Activated naive CD8-positive, alpha-beta T cell treated with anti-CD3 and anti-CD28 coated beads, Interleukin-2, amount 50 U/mL, for 24 hours (primary cell): ENCODE measurements at places on chromosomes 6 and 20.

DNA sequence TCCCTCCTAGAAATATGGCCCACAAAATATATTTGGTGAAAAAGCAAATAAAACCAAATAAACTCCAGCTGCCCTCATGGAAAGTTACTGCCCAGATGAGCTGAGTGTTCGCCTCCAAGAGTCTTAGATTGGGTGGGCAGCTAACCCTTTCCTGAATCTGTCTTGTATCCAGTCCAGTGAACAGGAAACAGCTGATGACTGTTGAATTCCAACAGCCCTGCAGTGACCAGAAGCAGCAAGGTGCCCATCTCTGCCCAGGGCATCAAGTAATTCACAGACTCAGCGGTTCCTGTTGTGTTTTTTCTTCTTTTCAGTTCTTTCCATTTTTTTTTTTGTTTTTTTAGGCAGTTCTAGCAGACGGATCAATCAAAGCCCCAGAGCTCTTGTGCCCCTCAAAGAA is 199.2 kb downstream of the UBE3D start:
- no peak for DNase-seq

DNA sequence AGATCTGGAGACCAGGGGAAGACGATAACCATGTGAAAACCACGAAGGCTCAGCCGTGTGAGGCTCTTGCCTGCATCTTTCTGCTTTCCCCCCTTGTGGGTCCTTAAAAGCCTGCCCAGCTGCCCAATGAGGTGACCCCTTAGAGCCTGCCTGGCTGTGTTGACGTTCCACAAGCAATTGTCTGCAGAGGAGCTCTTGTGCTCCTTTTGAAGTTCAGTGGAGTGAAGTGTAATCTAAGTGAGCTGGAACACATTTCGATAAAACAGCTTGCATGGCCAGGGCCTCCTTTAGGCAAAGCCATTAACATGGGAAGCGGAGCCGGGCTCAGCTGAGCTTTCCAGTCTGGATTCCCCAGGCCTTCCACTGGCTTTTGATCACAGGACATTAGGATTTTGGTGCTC is 27.3 kb upstream of the TCP11 start:
- DNase-seq, result no peak

- DNase-seq, result no peak
Measured at GRCh38 chr6:108732091-108732870, 115.9 kb upstream of the ARMC2 start.

- DNase-seq, result peak; percentile 41
Measured at GRCh38 chr6:69866351-69866769, at the start of gene COL19A1. TSS of gene COL19A1 (plus strand) at chr6:69866556. CDS start at chr6:69879568, 13,012 bp downstream.

GRCh38 chr20:38148328-38149102 is 16.6 kb downstream of the TGM2 start:
- DNase-seq, result no peak

GRCh38 chr20:41783423-41784208 is 165.4 kb upstream of the CHD6 start:
- no peak for DNase-seq

DNA sequence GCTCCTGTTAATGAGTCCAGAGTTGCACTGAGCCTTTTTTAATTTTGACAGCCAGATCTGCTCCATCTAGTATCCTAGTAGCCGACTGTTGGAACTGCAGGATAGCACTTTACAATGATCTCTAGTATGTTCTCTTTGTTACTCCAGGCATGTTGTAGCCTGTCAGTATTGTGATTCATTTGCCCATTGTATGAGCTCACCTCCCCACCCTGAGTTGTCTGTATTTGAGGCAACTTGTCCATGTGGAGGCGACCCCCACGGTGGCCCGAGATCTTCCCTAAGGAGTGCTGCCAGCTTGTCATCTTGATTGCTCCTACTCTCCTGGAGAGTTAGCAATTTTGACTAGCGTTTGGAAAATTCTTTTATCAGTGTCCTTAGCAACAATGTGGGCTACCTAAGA is 67.2 kb downstream of the DHX35 start:
- DNase-seq, result no peak

GRCh38 chr6:18795726-18796125 is 408.6 kb downstream of the RNF144B start:
- no peak for DNase-seq

GRCh38 chr6:14277405-14277930 is 159.9 kb downstream of the CD83 start:
- DNase-seq, result no peak

DNA sequence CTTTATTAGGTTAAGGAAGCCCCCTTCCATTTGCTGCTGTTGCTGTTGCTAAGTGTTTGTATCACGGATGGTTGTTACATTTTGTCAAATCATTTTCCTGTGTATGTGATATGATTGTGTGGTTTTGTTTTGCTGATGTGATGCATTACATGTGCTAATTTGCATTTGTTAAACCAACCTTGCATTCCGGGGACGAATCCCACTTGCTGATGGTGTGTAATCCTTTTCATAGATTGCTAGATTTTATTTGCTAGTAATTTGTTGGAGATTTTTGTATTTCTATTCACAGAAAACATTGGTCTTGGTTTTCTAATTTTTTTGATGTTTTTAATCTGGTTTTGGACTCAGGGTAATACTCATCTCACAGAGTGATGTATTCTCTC is 167.8 kb downstream of the WDR27 start:
- DNase-seq, result no peak

- DNase-seq, result no peak
Measured at GRCh38 chr20:61575151-61575937, 323.3 kb downstream of the CDH4 start.

GRCh38 chr6:117629119-117629660 is 26.9 kb upstream of the GOPC start:
- no peak for DNase-seq

- no peak for DNase-seq
Measured at GRCh38 chr6:75118925-75119515, 86.8 kb downstream of the COL12A1 start.

- no peak for DNase-seq
Measured at GRCh38 chr6:33849500-33850075, 45.8 kb upstream of the MLN start.

- DNase-seq, result no peak
Measured at GRCh38 chr6:154440022-154440421, 70.5 kb downstream of the CNKSR3 start.

GRCh38 chr6:86756640-86757229 is 180.6 kb upstream of the HTR1E start:
- DNase-seq, result no peak

DNA sequence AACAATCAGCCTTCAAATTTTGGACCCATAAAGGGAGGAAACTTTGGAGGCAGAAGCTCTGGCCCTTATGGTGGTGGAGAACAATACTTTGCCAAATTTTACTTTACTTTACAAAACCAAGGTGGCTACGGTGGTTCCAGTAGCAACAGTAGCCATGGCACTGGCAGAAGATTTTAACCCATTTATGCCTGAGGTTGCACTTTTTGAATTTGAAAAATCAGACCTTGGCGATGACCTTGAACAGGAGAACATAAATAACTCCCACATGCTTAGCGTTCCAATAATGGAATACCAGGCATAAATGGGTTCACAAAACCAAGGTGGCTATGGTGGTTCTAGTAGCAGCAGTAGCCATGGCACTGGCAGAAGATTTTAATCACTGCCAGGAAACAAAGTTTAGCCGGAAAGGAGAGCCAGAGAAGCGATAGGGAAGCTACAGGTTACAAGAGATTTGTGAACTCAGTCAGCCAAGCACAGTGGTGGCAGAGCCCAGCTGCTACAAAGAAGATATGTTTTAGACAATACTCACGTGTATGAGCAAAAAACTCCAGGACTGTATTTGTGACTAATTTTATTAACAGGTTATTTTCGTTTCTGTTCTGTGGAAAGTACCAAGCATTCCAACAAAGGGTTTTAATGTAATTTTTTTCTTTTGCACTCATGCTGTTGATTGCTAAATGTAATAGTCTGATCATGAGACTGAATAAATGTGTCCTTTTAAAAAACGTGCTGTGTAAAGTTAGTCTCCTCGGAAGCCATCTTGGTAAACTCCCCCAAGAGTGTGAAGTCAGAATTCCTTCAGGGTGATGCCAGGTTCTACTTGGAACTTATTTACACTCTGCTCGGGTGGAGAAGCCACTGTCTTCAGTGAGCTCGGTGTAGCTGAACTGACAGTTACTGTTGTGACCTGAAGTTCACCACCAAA is 6.7 kb downstream of the SFT2D1 start:
- no peak for DNase-seq

DNA sequence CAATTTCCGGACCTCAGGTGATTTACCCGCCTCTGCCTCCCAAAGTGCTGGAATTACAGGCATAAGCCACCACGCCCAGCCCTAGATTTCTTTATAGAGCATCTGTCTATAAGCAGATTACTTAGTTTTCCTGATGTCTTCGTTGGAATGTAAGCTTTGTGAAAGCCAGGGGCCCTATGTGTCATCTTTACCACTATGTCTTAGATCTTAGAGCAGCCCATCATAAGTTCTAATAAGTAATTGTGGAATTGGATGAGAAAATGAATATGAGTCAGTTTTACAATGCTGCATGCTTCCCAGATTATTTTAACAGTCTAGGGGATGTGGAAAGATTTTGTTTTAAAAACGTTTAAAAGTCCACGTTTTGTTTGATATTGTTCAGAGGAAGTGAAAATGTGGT is 9.1 kb upstream of the ZBTB2 start:
- DNase-seq, result no peak

DNA sequence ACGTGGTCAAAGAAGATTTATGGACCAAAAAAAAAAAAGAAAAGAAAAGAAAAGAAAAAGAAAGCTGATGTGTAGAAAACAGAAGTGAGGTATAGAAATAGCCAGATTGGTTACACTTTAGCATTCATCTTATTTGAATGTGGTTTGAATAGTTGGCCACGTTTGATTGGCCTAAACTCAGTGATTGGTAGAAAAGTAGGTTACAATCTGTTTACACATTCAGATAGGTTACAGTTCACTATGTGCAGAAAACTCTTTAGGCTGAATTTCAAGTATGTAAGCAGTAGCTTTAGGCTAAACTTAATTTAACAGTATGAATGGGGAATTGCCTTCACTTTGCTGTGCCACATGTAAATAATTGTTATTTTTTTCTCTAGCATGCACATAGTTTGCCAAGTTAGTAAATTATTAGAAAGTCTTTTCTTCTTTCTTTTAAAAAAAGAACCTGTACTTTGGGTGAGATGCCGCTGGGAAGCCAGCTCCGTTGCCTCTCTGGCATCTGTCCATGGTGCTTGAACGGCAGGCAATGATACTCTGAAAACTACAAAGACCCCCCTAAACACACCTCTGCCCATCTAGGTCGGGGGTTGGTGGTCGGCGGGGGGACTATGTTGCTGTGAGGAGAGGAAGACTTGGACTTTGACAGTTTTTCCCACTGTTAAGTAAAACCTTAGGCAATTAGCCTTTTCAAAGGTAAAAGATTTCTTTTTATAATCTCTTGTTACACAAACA is 173.0 kb downstream of the AIG1 start:
- DNase-seq, result no peak

DNA sequence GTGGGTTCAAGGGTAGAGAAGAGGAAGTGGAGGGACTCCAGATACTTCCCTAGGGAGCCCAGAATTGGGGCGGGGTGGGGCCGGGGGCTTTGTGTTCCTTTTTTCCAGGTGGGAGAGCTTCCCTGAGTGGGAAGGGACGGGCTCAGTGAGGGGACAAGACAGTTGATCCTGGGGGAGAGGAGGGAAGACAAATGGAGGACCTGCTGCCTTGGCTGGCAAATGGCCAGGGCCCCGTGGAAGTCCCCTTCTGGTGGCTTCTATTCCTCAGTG is 2.6 kb downstream of the CTSZ start:
- peak; percentile 69 for DNase-seq

GRCh38 chr6:82362144-82362543 is 1.5 kb upstream of the TPBG start:
- DNase-seq, result no peak

DNA sequence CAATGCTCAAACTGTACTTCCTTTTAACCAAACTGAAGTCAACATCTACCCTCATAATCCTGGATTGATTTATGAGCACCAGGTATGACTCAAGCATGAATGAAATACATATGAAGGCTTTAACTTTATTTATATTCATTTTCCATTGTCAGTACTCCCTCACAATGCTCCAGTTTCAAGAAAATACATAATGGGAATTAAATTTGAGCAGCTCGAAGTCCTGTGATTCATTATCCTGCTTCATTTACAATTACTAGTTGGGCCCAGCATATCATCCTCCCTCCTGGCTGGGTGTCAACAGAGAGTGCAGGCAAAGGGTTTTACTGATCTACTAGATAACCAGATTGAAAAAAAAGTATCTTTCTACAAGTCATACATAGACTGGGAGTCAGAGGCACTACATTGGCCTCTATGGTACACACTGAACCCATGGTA is 10.1 kb downstream of the SAMHD1 start:
- DNase-seq, result no peak

GRCh38 chr20:50450881-50451752 is 59.1 kb upstream of the PTPN1 start:
- peak; percentile 30 for DNase-seq

- DNase-seq, result no peak
Measured at GRCh38 chr6:111478749-111479148, 4.3 kb downstream of the REV3L start.

DNA sequence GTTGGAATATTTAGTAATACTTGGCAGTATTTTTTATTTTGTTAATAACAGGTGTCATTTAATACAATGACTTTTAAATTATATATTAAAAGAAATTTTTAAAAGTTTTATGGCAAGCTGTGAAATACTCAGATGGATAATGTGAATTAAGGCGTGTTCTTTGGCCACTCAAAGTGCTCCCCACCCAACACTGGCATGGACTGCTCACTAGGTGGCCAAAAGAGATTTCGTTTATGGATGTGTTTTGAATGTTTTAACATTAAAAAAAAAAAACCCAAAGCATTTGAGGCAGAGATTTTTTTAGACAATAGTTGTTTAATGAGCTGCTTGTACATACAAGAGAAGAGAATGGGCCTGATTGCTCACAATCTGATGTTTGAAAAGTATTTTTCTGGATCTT is 86.5 kb downstream of the QKI start:
- DNase-seq, result no peak

DNA sequence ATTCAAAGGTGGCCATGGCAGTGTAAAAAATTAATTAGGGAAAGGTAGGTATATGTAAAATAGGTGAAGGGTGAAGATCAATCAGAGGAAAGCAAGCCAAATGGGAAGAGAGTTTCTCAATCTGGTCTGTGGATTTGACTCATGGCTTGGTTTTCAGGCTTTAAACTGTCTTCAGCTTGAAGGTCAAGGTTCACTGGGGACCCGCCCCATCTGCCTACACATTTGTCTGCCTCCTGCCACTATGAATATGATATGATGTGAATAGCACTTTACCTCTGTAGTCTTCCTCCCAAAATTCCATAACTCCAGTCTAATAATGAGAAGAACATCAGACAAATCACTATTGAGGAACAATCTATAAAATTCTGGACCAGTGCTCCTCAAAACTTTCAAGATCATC is 32.3 kb upstream of the THEMIS start:
- no peak for DNase-seq

DNA sequence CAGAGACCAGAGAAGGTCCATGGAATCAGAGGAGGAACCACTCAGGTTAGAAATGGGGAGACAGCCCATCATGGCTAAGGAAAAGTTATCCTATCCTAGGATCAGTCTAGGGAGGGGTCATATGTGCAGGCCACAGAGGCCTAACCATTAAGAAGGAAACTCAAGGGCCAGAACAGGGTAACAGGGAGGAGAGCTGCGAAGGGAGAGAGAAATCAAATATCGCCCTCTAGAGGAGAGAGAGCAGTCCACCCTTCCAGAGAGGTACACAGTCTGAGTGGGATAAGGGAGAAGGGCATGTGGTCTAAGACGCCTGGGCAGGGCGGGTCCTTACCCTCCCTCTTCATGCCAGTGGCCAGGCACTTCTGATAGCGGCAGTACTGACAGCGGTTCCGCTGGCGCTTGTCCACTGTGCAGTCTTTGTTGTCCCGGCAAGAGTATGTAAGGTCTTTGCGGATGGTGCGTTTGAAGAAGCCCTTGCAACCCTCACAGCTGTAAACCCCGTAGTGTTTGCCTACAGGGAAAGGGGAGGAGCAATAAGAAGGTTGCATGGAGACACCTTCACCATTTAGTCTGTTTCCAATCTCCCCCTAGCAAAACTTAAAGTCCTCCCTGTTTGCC is 2.9 kb downstream of the RXRB start:
- DNase-seq, result no peak
